ENCODE measurements at places on chromosomes 2 and 18.

- no peak for DNase-seq
Observed at GRCh38 chr2:118925476-118925875, 16.5 kb upstream of the MARCO start.

- no peak for DNase-seq
Observed at GRCh38 chr2:183375821-183376220, 251.6 kb downstream of the NUP35 start.

GRCh38 chr2:157244691-157245090 is 12.8 kb upstream of the GALNT5 start:
- DNase-seq: no peak

- DNase-seq: no peak
Observed at GRCh38 chr2:39243469-39244123, at the start of gene CDKL4. Gene CDKL4, minus strand, starts transcription at chr2:39243970.

GRCh38 chr2:39660612-39661236 is 5.0 kb upstream of the TMEM178A start:
- no peak for DNase-seq

DNA sequence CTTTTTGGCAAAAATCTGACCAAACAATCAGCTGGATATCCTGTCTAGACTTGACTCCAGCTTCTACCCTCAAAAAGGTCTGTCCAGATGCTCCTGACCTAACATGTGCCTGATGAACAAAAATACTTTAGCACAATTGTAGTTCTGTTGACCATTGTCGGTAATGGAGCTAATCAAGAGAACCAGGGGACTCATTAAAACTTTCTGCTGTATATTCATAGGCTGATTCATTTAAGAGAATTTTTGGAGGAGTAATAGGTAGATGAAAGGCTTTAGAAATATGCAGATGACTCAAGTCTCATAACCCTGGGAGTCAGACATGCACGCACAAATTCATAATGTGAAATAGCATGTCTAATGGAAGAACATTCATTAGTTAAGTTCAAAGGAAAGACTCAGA is 514.2 kb downstream of the TXNL1 start:
- DNase-seq: no peak

- DNase-seq: no peak
Observed at GRCh38 chr2:206230060-206230762, 44.3 kb upstream of the ZDBF2 start.

DNA sequence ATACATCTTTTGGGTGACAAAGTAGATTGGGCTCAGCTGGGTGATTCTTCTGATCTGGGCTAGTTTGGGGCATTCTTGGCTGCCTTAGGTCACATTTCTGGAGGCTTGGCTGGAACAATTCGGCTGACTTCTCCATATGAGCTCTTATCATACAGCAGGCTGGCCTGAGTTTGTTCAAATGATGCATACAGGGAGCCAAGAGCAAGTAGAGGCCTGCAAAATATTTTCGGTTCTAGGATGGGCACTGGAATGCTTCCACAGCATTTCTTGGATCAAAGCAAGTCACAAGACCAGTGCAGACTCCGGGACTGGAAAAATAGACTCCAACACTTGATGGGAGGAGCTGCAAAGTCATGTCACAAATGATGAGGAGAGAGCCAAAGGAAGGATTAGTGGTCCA is 98.4 kb downstream of the SCG2 start:
- no peak for DNase-seq

DNA sequence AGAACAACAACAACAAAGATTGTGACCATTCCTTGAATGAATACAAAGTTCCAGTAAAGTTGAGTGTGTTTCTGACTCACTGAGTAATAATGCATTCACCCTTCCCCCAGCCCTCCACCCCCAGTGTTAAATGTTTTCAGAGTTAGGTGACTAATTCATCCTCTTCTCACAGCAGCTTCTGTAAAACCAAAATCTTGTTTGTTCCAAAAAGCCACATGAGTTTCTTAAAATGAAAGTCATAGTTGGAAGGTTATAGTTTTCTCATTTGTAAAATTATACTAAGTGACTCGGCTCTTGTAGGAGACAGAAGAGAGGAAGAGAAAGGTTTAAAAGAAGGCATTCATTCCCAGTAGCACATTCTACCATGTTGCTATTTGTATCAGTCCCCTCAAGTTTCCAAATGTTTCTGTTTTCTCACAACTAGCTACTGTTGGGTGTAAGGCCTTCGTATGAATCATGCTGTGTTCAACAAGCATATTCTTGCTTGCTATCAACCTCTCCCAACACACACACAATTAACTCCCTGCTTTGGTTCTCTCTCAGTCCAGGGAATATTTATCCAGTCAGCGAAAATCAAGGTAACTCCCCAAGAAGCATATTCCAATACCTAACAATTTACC is 75.3 kb downstream of the MBD2 start:
- DNase-seq: no peak

GRCh38 chr18:46711444-46711863 is 45.4 kb downstream of the ST8SIA5 start:
- no peak for DNase-seq

DNA sequence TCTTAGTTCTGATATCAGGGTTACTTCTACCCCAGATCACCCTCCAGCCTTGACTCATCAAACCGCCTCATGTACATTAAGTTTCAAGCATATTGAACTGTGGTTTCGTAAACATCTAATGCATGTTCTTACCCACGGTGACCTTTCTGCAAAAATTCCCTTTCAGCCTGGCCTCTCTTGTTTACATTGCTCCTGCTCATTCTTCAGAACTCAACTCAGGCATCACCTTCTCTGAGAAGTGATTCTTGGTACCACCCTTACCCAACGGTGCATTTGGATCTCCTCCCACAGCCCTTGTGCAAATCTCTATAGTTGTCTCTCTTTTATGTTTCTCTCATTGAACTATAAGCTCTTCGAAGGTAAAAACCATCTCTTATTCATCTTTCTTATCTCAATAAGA is 503.1 kb upstream of the PKDCC start:
- DNase-seq: no peak

GRCh38 chr18:55587418-55588110 is 428 bp downstream of the TCF4 start:
- peak; percentile 42 for DNase-seq

- no peak for DNase-seq
Observed at GRCh38 chr2:182186132-182186735, 200.6 kb downstream of the PPP1R1C start.

GRCh38 chr2:98757904-98758421 is 27.0 kb upstream of the MGAT4A start:
- DNase-seq: no peak
